ENCODE measurements at places on chromosomes 1 and 21.

DNA sequence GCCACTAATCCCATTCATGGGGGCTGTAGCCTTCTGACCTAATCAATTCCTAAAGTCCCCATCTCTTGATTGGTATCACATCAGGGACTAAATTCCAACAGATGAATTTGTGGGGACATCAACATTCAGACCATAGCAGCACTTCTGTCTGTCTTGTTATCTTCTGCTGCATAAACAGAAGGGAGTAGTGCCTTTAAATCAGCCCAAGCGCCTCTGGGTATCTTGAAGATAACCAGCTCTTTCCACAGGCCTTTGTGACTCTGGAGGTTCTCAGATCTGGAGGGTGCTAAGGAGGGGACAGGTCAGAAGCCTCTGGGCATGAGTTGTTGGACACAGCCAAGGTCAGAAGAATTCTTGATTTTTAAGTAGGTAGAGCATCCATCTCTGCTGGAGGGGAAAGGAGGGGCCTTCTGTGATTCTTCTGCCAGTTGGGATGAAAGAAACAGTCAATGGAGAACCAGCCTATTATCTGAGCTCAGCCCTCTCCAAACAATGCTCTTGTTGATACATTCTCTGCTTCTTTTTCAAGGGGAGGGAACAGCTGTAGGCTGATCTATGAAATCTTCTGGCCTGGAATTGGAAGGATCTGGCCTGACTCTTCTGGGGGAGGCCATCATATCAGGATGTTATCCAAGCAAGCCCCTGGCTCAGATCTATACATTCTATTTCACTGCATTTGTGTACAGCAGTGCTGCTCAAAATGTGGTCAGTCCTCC, 31.3 kb upstream of the LRIG2 start:
- no peak for DNase-seq

DNA sequence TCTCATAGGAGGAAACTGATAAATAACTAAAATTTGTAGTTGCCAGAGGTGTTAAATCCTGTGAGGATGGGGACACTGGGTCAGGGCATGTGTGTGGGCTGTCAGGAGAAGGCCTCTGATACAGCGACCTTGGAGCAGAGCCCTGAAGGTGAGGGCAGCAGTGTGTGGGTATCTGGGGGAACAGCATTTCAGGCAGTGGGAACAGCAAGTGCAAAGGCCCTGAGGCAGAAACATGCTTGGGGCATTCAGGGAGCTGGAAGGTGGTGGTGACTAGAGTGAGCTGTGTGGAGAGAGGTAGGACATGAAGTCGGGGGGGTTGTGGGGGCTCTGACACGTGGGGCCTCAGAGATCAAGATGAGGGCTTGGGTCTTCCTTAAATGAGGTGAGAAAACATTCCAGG, 30.7 kb downstream of the ARHGEF10L start:
- DNase-seq = no peak

GRCh38 chr1:26411624-26412074, 1.0 kb downstream of the LIN28A start:
- DNase-seq = no peak

DNA sequence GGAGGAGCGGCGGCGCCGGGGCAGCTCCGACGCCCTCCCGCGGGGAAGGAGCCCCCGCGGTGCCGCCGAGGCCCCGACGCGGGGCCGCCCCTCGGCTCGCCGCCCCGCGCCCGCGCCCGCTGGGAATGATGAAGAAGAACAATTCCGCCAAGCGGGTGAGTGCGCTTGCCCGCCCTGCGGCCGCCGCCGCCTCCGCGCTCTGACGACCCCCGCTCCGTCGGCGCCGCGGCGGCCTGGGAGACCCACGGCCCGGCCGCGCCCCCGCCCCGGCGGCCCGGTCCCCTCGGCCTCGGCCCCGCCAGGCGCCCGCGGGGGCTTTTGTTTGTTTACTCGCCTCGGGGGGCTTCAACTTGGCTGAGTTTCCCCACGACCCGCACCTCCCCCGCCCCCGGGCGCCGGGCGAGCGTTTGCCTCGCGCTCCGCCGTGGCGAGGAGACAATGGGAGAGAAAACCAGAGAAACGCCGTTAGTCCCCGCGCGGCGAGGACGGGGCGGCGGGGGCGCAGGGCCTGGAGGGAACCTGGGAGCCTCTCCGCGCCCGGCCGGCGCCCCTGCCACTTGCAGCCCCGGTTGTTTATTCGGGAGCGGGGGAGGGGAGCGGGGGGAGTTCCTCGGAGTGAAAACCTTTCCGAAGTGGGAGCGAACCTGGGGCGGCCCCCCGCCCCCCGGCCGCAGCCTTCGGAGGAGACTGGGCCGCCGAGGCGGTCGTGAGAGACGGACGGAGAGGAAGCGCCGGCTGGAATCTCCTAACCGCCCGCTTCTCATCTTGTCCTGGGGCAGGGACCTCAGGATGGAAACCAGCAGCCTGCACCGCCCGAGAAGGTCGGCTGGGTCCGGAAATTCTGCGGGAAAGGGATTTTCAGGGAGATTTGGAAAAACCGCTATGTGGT, 661 bp downstream of the PLEKHO1 start:
- DNase-seq = no peak

GRCh38 chr1:96144636-96145035, 576.9 kb upstream of the PTBP2 start:
- no peak for DNase-seq

GRCh38 chr1:40075266-40075665, 21.8 kb downstream of the PPT1 start:
- no peak for DNase-seq

Measured in NCI-H1694 treated with DMSO at 0.1 percent for 48 hours (cell line).